Common myeloid progenitor, CD34-positive (primary cell): ENCODE measurements at places on chromosomes 2 and 18.
A peak's percentile ranks its signal among the peaks of the same experiment; 100 is the strongest.

DNA sequence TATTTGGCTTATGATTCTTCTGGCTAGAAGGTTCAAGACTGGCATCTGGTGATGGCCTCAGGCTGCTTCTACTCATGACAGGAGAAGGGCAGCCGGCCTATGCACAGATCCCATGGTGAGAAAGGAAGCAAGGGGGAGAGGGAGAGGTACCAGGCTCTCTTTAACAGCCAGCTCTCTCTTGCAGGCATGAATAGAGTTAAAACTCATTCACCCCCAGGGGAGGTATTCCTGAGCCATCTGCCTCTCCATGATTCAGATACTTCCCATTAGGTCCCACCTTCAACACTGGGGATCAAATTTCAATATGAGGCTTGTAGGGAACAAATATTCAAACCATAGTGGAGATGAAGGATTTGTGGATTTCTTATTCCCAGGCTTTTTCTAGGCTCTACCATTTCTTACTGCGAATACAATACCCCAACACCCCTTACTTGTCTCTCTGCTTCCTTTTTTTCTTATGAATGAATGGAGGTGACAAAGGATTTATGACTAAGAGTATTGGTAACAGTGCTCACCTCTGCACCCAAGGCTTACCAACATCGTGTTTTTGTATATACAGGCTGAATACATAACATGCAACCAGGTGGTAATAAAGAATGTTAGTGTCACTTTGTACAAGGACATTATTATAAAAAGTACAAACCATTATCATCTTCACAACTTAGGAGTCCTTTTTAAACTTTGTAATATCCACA lies 454.6 kb upstream of the TRIB2 start:
- DNase-seq = no peak

- no peak for DNase-seq
Measured at GRCh38 chr2:223959688-223960087, 2.4 kb downstream of the MRPL44 start.

GRCh38 chr2:71466301-71467179 lies 13.2 kb downstream of the DYSF start:
- peak; percentile 37 for DNase-seq

DNA sequence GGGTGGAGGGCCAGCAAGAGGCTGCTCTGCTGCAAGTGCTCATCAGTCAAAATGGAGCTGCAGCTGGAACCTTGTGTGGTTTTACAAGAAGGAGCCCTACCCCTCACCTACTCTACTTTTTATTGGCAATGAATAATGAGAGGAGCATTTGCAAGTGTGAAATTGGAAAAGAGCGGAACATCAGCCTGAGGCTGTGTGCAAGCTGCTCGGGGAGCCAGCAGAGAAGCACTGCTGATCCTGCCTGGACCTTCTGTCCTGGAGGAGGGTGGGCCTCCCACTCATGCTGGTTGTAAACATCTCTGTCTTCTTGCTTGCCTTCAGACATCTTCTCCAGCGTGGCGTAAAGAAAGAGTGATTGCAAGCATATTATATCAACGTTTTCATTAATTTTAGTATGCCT lies 256.2 kb downstream of the DLGAP1 start:
- no peak for DNase-seq

DNA sequence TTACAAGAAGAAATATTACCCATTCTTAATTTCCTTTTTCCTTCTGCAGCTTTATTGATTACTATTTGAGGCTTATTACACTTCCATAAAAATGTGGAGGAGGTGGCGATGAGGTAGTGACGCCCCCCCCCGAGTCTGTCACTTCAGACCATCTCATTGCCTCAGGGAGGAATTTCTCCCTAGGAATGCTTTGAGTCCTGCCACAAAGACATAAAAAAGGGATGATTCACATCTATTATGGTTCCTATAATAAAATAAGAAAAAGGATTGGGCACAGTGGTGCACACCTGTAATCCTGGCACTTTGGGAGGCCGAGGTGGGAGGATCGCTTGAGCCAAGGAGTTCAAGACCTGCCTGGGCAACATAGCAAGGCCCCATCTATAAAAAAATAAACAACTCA lies 93.7 kb downstream of the AOX1 start:
- no peak for DNase-seq

DNA sequence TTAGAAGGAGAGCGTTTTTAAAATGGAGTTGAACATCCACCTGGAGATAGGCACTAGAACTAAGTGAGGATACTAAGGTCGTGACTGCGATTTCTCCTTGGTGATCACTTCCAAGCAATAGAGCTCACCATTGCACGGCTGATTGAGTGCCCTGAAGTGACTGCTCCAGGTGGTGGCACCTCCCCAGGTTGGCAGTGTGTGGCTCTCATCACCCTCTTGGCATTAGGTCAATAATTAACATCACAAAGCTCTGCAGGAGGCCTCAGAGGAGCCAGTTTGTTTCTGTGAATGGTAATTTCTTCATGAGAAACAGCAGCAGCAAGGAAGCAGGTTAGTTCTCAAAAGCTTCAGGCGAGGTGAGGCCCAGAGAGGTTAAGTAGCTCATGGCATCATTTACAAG lies 259.6 kb downstream of the CLIP4 start:
- no peak for DNase-seq

- DNase-seq = no peak
Measured at GRCh38 chr2:121055501-121055900, 229.5 kb downstream of the TFCP2L1 start.

DNA sequence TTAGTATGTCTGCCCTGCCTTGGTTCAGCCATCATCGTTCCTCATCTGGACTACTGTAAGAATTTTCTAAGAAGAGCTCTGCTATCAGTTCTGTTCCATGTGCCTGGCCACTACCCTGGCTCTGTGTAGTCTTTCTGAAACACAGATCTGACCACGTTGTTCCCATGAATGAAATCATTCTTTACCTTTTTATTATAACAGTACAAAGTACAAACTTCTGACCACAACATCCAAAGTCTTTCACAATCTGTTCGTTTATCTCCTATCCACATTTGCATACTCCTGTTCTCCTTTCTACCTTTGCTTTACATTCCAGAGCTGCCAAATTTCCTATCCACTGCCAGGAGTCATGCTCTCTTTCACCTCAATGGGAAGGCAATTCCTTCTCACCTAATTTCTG lies 284.6 kb upstream of the LRP1B start:
- no peak for DNase-seq

DNA sequence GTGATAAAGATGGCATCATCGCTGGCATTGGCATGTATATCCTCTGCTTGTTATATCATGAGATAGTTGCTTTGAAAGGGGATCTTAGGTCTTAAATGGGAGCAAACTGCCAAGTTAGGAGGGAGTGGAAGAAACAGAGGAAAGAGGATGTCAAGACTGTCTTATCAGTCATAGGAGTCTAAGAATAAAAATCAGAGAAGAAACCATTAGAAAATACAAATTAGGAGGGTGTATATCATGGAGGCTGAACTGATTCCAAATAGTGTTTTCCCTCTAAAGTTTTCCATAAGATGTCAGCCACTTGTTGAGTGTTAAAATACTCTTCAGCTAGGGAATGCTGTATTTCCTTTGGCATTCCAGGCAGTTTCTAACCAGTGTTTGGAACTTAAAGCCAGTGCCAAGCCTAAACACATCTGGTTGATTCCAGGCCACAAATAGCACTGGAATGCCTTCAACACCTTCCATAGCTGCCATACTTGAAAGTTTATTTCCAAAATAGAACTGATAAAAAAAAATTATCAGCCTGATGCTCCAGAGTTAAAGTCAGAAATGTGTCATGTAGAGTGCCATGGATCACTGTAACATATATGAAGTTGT lies 129.4 kb downstream of the ZEB2 start:
- DNase-seq = no peak

GRCh38 chr2:30645081-30645744 lies 162.0 kb downstream of the CAPN13 start:
- DNase-seq = no peak

DNA sequence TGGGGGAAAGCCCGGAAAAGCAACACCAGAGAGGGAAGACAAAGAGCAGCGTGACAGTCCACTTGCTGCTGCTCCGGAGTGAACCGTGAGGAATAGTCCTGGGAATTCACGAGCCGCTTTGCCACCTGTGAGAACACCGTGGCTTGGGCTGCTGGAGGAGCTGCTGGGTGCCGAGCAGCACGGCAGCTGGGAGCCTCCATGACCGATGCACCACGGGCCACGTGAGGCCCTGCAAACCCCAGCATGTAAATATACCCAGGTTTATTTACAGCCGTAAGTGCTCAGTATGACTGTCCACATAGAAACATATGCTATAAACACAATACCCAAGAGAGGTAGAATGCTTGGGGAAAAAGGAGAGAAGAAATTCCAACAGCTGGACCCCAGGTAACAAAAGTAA lies 65.1 kb downstream of the SMIM21 start:
- no peak for DNase-seq

- DNase-seq = no peak
Measured at GRCh38 chr18:57780318-57780705, 22.8 kb downstream of the ATP8B1 start.

GRCh38 chr18:79046522-79046921 lies 22.7 kb upstream of the ATP9B start:
- DNase-seq = no peak

DNA sequence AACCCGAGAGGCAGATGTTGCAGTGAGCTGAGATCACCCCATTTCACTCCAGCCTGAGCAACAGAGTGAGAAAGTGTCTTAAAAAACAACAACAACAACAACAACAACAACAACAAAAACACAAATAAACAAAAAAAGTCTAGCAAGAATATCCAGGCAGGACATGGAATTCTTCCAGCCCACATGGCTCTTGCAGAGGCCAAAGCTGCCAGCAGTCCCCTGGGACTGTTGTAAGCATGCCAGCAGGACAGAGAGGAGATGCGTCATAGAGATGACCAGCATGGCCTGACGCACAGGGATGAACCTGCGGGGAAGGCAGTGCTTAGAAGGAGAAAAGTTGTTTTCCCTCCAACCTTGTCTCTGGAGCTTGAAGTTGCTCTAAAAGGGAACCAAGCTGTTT lies 182.3 kb upstream of the PGAP1 start:
- no peak for DNase-seq

- no peak for DNase-seq
Measured at GRCh38 chr2:108986916-108987510, 2.0 kb downstream of the EDAR start.

DNA sequence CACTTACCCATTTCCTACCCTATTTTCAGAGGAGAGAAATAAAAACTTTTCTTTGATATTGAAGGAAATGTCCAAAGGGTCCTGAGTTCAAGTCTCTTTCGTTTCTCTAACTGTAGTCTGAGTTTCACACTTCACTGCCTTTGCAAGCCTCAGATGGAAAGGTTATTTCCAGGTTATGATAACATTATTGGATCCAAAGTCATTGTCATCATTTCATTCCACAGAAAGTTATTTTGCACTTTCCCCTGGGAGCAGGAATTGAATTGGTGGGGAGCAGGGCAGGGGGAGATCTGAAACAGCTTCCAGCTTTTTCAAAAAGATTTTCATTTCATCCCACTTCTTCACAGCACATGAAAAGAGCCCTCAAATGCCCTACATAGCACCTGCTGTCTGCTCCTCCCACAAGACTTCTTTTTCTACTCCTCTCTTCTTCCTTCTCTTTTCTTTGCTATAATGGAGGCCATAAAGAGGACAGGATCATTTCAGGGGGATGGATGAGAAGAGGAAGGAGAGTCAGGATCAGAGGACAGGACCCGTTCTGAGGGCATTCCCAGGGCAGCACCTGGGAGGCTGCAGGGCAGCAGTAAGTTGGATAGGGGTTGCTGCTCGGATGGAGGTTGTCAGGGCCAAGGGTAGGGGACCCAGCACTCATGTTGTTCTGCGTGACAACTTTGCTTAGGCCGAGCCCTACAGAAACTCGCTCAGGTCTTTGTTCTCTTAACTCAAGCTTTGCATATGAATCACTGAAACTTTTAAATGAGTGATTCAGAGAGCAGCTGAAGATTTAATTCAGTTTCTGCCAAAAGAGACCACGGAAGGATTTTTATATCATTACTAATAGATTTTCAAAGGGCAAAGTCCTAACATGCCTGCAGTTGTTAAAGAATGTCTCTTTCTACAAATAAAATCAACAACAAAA lies 11.4 kb upstream of the GALNT5 start:
- no peak for DNase-seq

DNA sequence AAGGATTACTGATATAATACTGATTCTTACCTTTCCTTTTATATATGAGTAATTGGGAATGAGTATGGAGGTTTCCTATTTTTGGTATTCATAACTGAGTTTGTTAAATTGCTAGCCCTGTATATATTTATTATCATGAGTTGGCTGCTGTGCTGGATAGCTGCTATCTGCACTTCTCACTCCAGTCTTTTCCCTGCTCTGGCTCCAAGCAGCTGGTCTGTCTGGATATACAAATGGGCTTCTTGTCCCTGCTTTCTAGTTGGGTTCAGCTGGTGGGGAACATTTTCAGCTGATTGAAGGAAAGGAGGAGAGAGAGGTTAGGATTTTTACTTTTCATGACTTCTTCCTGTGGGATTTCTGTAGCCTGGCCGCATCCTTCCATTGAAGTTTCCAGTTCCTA lies 41.2 kb downstream of the AGFG1 start:
- no peak for DNase-seq

DNA sequence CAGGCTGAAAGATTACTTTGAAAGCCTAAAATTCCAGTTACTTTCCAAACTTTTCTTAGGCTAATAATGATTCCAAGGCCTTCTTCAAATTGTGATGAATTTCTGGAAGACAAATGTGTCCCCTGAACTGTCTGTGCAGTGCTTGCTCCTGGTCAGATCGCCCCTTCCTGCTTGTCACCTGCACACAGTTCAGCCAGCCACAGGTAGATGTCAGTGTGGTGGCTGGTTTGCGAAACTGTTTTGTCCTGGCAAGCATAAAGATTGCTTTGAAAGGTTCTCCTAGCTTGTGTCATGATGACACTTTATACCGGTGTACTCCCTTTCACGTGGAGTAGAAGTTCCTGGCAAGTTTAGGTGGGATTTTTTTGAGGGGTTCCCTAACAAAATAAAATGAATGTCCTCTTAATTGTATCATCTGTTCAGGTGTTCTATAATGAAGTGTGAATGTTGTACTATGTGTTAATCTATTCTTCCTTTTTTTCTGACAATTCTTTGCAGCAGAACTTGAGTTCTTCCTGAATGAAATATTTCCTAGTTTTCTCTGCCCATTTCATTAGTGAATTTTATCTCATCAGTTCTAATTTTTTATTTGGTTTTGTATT lies 298.8 kb downstream of the ZNF407 start:
- DNase-seq = peak; percentile 29

GRCh38 chr2:147469471-147469870 lies 375.4 kb upstream of the ACVR2A start:
- no peak for DNase-seq

DNA sequence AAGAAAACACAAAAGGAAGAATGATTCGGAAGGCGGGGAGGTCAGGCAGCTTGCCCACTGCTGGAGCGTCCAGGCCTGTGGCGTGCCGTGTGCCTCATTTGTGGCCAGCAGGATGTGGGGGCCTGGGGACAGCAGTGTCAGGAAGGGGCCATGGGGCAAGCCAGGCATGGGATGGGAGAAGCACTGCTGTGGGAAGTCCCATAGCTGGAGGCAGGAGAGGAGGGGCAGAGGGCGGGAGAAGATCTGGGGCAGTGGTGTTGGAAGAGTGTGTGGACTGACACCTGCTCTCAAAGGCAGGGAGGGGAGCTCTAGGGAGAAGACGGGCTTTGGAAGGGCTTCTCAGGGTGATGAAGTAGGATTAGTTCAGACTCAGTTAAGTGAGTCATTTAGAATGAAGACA lies 133.7 kb downstream of the ACOXL start:
- no peak for DNase-seq
